ENCODE measurements at places on chromosomes 11 and 22.

DNA sequence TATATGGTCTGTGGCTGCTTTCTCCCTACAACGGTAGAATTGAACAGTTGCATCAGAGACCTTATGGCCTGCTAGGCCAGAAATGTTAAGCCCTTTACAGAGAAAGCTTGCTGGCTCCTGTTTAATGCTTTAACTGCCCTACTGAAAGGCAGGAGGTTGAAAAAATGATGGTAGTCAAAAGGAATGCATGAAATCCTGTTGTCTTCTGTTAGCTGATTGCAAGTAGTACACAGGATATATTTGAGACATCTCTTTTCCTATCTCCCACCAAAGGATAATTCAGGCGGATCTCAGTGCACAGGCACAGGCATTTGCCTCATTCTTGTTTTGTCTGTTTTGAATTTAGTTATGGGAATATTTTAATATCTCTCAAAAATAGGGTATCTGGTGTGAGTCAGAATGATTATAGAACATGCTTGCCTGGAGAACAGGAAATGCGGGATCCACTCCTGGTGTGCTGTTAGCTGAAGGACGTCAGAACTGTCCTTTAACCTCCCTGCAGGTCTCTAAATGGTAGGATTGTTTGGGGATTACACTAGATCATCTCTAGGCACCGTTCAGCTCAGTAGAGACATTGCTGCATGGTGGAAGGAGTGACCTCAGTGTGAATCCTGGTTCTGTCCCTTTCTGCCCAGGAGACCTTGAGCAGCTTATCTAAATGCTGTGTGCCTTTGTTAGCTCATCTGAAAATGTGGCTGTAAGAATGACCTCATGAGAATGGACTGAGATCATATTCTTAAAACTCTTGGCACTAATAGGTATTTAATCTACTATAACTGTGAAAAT lies 49.5 kb downstream of the PACS1 start:
- DNase-seq: no peak

- DNase-seq: peak; percentile 87
These were observed 3.7 kb downstream of the CATSPER1 start for GRCh38 chr11:66022401-66023185.

- no peak for DNase-seq
These were observed 26.0 kb downstream of the PARVA start for GRCh38 chr11:12403122-12403996.

GRCh38 chr11:126095745-126096144 lies 33.1 kb upstream of the CDON start:
- no peak for DNase-seq

DNA sequence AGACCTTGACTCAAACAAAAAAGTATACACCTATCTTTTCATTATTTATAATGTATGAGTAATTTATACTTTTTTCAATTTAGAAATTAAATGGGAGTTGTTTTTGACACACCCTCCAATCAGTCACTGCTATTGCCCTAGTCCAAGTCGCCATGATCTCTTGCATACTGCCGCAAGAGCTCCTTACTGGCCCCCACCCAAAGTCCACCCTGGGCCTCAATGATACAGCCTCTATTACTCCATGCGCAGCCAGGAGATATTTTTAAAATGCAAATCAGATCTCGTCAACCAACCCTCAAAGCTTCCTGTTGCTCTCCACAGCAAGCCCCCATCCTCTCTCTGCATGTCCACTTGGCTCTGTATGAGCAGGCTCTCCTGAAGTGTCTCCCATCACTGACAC lies 12.8 kb upstream of the LMO1 start:
- no peak for DNase-seq

DNA sequence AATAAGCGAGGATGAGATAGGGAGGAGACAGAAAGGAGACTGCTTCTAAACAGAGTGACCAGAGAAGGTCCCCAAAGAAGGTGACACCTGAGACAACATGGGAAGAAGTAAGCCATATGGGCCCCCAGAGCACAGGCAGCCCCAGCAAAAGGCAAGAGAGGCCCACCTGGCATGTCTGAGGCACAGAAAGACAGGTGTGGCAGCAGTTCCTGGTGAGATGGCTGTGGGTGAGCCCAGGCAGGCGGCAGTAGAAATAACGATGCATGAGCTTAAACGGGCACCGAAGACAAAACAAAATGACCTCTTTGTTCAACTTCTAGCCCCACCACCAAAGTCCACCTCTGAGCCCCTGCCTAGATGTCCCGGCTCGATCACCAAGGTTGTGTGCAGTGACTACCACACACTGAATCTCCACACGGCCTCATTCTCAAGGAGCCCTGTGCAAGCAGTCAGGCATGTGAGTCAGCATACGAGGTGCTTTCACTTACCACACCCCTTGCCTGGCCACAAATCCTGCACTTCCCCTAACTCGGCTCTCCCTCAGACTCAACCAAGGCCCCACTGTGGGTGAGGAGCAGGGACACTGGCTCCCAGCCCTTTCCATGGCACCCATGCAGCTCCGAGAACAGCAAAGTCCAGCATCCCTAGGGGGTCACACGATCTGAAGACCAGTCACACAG lies 77.6 kb downstream of the PACSIN2 start:
- peak; percentile 23 for DNase-seq

DNA sequence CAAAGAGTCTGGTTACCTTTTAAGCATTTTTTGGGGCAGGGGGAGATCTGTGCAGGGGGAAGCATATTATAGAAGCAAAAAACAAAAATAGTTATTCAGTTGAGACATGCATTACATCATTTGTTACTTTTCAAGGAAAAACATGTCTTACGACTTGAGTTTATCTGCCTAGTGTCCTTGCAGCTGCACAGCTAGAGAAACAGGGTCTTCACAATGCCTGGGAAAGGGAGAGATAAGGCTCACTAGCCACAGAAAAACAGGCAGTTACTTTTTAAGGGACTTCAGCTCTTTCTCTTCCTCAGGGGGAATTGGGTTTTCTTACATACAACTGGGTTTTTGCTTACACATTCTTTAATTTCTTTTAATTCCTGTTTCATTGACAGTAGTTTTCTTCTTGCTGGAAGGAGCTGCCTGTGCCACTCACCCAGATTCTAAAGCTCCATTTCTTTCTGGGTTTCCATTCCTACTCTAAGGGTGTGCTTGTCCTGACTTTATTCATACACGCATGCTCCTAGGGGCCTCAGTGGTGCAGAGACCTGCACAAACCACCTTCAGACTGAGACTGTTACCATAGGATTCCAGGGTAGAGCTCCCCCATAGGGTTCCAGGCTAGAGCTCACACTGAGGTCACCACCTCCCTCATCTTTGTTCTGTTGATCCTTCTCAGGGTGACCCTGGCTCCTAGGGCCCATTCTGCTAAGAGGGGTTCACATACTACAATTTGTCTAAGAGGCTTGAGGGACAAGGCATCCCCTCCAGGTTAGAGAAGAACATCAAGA lies 14.7 kb upstream of the UBQLNL start:
- no peak for DNase-seq

DNA sequence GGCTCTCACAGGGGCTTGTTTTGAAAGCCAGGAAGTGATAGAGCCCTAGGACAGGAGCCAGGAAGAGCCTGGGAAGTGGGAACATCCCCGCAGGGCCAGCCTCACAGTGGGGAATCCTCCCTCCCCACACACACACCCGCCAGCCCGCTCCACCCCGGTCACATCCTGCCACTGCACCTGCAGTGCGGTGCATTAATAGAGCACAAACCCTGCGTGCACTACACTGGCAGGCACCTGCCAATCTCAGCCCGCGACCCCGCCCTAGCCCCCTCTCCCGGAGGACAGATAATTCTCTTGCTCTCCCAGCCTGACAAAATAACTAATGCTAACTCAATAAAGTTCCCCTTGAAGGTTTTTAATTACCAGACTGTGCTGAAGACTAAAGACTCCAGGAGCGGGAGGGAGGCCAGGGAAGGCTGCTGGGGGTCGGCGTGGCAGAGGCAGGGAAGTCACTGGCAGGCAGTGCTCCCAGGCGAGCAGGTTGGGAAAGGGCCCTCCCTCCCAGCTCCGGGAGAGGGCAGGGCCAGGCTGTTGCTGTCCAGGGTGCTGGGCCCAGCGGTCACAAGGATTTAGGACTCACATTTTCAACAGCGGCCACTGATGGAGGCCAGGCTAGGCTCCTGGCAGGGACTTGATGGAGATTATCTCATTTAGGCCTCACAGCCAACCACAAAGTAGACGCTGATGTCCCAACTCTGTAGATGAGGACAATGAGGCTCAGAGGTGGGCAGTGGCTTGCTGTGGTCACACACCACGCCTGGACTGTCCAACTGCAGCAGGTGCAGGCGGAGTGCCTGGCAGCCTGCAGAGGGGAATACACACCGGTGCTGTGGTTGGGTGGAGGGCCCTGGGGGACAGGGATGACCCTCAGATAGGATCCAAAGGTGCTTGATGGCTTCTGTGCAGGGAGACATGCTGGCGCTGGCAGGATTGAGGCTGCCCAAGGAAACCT lies 23.9 kb upstream of the TCF20 start:
- no peak for DNase-seq

- no peak for DNase-seq
These were observed 26.2 kb downstream of the GAB2 start for GRCh38 chr11:78391424-78391823.

DNA sequence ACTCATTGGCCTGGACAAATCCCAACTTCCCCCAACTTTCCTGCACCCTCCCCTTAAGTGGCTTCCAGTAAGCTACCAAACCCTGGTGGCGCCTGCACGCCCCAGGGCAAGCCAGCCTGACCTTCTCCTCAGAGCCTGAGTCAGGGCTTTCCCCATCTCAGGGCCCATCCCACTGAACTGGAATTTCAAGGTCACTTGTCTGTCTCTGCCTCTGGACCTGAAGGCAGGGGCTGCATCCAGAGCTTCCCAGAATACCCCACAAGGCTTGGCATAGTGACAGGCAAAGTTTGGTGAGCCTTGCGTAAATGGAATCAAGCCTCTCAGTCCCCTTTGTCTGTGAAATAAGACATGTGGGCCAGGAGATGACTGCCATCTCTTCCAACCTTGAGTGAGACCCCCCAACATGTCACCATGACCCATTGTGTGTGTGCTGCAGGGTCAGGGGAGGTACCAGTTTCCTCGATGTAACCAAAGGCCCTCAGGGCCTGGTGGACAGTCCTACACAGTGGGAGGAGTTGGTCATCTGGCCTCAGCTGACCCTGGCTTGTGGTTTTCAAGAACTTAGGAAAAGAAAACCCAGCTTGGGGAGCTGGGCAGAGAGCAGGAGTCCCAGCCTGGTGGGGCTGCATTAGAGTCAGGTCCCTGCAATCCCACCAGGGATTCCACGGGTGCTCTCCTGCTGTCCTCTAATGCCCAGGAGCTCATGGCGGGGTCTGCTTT lies 8.9 kb downstream of the ALX4 start:
- no peak for DNase-seq

DNA sequence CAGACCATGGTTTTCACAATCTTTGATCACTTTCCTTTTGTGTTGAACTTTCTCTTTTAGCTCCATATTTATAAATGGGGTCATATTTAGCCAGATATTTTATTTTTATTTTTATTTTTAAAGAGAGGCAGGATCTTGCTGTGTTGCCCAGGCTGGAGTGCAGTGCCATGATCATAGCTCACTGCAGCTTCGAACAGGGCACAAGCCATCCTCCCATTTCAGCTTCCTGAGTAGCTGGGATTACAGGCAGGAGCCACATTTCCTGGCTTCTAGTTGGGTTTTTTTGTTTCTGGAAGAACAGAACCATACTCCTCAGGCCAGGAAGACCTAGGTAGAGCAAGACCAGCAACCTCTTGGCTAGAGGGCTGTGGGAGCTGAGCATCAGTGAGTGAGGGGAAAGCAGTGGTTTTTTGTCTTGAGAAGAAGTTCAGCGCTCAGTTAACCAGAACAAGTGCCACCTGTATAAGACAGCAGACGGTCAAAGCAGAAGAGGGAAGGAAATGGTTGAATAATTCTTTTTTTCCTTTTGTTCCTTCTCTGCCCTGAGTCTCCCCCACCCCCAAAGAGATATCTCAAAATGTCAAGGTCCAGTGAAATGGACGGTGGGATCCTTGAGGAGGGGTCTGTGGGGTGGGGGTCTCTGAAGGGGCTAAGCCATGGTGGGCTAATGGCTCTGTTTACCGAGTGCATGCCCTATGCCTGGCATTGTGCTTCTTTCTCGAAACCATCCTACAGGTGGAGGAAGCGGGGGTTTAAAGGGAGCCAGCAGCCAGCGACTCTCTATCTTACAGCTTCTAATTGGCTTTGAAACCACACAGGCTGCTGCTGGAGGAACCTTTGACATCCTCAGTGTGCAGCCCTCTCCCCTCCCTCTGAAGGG lies 63.0 kb downstream of the PTPRJ start:
- no peak for DNase-seq

GRCh38 chr11:118374729-118375128 lies 15.3 kb downstream of the UBE4A start:
- DNase-seq: no peak

- peak; percentile 35 for DNase-seq
These were observed 321.0 kb downstream of the NTM start for GRCh38 chr11:131691181-131692041.

DNA sequence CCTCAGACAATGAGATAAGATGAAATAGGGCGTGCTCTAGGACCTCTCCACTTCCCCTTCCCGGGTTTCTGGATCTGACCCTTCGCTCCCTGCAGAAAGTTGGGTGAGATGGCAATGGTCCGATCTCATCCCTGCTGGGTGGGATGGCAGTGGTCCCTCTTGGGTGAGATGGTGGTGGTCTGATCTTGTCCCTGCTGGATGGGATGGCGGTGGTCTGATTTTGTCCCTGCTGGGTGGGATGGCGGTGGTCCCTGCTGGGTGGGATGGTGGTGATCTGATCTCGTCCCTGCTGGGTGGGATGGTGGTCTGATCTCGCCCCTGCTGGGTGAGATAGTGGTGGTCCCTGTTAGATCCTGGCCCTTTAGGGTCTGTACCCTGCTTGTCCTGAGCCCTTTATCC lies 21.3 kb downstream of the ST14 start:
- no peak for DNase-seq

DNA sequence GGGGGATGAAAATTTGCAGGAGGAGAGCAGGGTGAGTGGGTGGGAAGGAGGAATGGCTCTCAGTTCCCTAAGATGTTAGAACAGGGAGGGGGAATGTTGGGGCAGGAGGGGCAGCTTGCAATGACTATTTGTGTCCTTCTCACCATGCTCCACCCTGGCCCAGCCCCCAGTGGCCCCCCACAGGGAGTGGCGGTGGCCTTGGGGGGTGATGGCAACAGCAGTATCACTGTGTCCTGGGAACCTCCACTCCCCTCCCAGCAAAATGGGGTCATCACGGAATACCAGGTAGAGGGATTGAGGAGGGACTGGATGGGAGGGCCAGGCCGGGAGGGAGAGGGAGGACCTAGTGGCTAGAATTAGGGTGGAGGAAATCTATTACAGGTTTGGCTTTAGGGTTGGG lies 10.2 kb downstream of the ROBO3 start:
- no peak for DNase-seq

GRCh38 chr11:133942577-133942976 lies 14.2 kb downstream of the IGSF9B start:
- DNase-seq: no peak

GRCh38 chr22:38165922-38166593 lies 15.6 kb downstream of the PLA2G6 start:
- DNase-seq: no peak

Measured in stimulated activated CD4-positive, alpha-beta T cell treated with anti-CD3 and anti-CD28 coated beads, Interleukin-4, amount 100 ng/mL, for 48 hours (primary cell).